CD4-positive, alpha-beta memory T cell (primary cell): ENCODE measurements at places on chromosomes 13 and 19. TPM values are rescaled to one million over a fixed set of nuclear protein-coding genes. Genes with fewer than 3 reads are reported as not detected.

The FAM124A gene
- total RNA-seq, result not detected

The SLITRK5 gene
- total RNA-seq, result 0.44 TPM

The DCT gene
- total RNA-seq, result 0.53 TPM

The OR7A5 gene
- not detected for total RNA-seq

The MEIS3 gene
- total RNA-seq, result 0.35 TPM

The GPR12 gene
- not detected for total RNA-seq

The FCHO1 gene
- 99.4 TPM for total RNA-seq

The DKKL1 gene
- not detected for total RNA-seq

The KLK5 gene
- total RNA-seq, result not detected

The TPRX2 gene
- total RNA-seq, result not detected

The KIRREL2 gene
- not detected for total RNA-seq

The ZNF835 gene
- total RNA-seq, result 3.2 TPM

The CD79A gene
- total RNA-seq, result 1.3 TPM
